Aortic smooth muscle cell (primary cell): ENCODE measurements at places on chromosomes 7 and 10. TPM values are rescaled to one million over a fixed set of nuclear protein-coding genes. Genes with fewer than 3 reads are reported as not detected.

The SAMD9 gene
- 25.6 and 26.8 TPM in 2 replicates for total RNA-seq

The RADIL gene
- 1.2 and 1.5 TPM in 2 replicates for total RNA-seq

The CYP26C1 gene
- 0.06 and 0.13 TPM in 2 replicates for total RNA-seq

The CFAP46 gene
- total RNA-seq = 0.19 and 0.79 TPM in 2 replicates

The SFRP4 gene
- 13.7 and 35.0 TPM in 2 replicates for total RNA-seq

The PYROXD2 gene
- total RNA-seq = 17.3 and 31.8 TPM in 2 replicates
